RWPE1 (cell line): ENCODE measurements at places on chromosomes 11 and 22.

- no peak for DNase-seq
Observed at GRCh38 chr22:49867303-49868265, 13.9 kb downstream of the ZBED4 start.

DNA sequence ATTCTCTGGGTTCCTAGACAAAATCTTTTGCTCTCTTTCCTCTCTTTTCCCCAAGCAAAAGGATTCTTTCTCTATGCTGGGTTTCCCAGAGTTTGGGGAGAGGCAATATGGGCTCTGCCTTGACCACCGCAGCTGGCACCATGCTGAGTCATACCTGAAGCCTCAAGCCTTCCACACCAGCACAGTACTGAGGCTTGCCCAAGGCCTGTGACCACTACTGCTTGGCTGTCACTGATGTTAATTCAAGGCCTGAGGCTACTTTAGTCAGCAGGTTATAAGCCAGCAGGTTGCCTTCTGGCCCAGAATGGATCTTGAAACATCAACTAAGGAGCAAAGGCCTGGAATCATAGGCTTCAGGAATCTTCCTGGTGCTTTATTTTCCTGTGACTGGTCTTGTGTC is 185.3 kb downstream of the DYNC2H1 start:
- DNase-seq: no peak

GRCh38 chr22:22446517-22446916 is 62.0 kb downstream of the ZNF280B start:
- DNase-seq: no peak

- no peak for DNase-seq
Observed at GRCh38 chr11:69569306-69570200, 71.4 kb upstream of the CCND1 start.

DNA sequence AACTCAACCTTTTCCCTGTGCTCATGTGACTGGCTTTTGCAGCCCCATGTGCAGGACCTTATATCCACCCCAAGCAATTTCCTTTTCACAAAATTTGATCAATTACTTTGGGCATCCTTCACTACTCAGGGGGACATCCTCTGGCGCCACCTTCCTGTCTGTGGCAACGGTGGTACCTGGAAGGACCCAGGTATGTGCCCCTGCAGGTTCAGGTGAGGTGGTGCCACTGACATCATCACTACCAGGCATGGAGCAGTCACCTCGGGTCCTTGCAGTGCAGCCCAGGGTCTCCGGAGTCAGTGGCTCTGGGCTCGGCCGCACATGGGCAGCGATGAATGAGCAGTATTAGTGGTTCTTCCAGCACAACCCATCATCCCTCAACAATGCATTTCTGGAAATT is 37.7 kb upstream of the B3GAT1 start:
- DNase-seq: no peak

- DNase-seq: no peak
Observed at GRCh38 chr11:46846510-46846830, 390 bp upstream of the CKAP5 start.

- DNase-seq: peak; percentile 82
Observed at GRCh38 chr22:32644252-32645100, 157.0 kb upstream of the TIMP3 start.

DNA sequence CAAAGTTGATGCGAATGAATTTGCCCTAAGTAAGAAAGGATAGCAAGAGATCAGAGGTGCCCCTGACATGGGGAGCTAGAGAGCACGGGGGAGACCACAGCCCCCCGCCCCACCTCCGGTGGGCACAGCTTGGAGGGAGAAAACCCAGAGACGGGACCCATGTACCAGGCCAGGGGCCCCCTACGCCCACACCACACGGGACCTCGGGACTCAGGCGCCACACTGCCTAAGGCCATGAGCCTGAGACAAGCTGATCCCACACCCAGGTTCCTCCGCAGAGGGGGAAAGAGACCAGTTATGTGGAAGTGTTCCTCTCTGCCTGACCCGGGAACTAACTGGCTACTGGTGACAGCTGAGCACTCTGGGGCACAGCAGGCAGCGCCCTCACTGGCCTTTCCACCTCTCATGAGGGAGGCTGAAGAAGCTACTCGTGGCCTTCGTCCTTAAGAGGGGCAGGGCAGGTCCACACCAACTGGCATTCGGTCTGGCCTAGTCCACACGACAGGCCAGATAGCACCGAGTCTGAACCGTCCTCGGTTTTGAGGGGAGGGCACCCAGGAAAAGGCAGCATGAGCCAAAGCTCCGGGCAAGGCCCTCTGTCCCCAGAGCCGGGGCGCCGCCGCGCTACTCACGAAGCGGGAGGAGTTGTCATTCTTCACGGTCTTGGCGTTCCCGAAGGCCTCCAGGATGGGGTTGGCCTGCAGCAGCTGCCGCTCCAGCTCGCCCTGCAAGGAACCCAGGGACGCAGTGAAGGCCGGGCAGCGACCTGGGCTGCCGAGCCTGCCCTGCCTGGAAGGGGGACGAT is 65.8 kb downstream of the MYH9 start:
- no peak for DNase-seq

GRCh38 chr11:120208001-120208441 is 2.8 kb upstream of the OAF start:
- no peak for DNase-seq

- no peak for DNase-seq
Observed at GRCh38 chr11:125959511-125959910, 13.7 kb downstream of the VSIG10L2 start.

DNA sequence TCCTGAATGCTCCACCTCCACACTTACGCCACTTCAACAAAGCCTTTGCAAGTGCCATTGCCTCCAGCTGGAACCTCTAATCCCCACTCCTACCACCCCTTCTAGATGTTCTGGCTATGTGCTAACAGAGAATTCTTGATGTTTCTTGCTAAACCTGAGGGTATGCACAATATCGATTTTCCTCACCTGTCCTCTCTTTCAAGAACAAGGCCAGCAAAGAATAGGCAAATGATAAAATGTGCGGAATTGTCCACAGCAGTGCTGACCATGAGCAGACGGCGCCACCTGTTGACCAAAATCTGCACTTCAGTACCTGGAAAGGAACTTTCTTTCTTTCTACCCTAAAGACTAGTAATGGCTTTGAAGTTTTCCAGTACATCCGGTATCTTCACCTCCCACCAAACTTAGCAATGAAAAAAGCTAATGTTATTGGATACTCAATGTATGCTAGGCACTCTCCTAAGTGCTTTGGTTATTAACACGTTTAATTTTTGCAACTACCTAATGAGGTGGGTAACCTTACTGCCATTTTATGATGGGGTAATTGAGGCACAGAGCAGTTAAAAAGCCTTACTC is 3.4 kb downstream of the TIMM10 start:
- DNase-seq: no peak

DNA sequence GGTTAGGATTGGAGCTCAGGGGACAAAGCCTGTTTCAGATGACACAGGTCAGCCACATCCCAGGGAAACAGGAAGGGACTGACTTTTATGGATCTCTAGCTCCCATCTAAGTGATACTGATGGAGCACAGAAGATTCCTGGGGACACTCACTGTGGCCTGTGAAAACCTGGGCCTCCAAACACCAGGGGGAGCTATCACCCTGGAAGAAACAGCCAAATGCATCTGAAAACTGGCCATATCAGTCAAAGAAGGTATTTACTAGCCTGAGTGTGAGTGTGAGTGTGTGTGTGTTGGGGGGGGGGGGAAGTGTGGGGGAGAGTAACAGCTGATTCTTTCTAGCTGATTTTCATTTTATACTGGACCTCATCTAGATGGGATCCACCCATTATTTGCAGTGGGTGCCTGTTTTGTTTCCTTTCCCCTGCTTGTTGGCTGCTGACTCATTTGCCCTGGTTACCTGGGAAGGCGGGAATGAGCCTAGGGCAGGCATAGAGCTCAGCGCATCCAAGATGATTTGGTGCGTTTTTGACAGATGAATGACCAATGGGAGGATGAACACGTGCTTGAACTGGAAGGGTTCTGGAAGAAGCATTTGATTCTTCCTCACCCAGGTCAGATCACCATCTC is 284.0 kb downstream of the KIRREL3 start:
- no peak for DNase-seq

- no peak for DNase-seq
Observed at GRCh38 chr11:35153280-35153679, 14.3 kb downstream of the CD44 start.

DNA sequence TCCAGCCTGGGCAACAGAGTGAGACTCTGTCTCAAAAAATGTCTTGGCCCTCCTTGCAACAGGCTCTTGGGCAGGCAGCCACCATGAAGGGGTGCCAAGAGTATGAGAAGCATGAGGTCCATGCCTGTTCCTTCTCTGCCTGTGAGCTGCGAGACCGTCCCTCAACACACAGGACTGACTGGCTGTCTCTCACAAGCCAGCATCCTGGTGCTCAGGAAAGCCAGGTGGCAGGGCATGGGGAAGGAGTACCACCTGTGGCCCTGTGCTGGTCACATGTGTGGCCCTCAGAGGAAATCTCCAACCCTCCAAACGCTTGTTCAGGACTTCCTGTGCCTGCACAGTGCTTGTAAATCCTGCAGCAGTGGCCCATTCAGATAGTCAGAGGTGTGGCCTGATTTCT is 83.2 kb downstream of the ATXN10 start:
- no peak for DNase-seq

DNA sequence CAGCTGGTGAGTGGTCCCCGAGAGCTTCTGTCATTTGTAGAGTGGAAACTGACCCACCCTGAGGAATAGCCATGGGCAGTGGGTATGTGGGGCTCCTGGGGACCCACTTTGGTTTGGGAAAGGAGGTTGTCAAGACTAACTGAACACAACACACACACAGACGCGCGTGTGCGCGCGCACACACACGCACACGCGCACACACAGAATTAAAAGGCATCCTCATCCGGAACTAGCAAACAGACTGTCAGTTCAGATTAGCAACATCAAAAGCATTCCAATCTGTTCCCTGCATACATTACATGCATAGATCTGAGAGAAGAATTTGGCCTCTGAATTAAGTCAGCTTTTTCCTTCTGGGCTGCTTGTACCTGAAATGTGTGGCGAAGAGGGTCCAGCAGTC is 284.7 kb downstream of the ST3GAL4 start:
- no peak for DNase-seq

GRCh38 chr22:27134315-27134701 is 476.9 kb downstream of the MIAT start:
- DNase-seq: peak; percentile 91

- no peak for DNase-seq
Observed at GRCh38 chr11:127304634-127305033, 304.1 kb upstream of the KIRREL3 start.

- no peak for DNase-seq
Observed at GRCh38 chr11:788953-789940, 643 bp downstream of the CEND1 start.

- peak; percentile 93 for DNase-seq
Observed at GRCh38 chr11:130145975-130146776, 13.4 kb upstream of the ST14 start.

- no peak for DNase-seq
Observed at GRCh38 chr11:62652161-62653006, 718 bp downstream of the INTS5 start.

DNA sequence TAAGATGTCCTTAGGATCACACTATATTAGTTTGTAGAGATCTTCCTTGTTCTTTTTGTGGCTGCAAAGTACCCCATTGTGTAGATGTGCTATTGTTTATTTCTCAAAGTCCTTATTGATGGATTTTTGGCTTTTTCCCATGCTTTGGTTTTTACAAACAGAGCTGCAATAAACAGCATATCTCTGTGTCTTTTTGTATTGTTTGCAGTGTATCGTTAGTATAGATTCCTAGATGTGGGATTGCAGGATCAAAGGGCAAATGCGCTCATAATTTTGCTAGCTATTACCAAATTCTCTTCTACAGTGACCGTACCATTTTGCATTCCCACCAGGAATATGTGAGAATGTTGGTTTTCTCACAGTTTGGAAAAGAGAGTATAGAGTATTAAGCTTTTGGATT is 27.5 kb upstream of the FTH1 start:
- no peak for DNase-seq

GRCh38 chr11:33315822-33316221 is 58.6 kb downstream of the HIPK3 start:
- no peak for DNase-seq

GRCh38 chr22:35376728-35377472 is 4.0 kb upstream of the HMOX1 start:
- peak; percentile 84 for DNase-seq

GRCh38 chr22:32725369-32725988 is 76.0 kb upstream of the TIMP3 start:
- no peak for DNase-seq

DNA sequence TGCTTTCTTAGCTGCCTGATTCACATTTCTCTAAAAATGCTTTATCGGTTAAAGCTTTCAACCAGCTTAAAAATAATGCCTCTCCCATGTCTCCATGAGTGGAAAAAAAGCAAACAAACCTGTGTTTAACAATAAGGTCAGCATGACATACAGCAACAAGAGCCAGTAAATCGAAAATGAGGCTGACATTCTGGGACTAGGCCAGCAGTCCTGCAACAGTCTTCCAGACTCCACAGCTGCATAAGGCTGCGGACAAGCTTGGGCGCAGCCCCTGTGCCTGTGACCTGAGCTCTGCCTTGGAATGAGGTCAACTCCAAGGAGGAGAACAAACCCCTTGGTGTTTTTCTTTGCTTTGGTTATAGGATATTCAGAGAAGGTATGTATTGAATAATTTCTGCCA is 95.5 kb downstream of the PGR start:
- no peak for DNase-seq

DNA sequence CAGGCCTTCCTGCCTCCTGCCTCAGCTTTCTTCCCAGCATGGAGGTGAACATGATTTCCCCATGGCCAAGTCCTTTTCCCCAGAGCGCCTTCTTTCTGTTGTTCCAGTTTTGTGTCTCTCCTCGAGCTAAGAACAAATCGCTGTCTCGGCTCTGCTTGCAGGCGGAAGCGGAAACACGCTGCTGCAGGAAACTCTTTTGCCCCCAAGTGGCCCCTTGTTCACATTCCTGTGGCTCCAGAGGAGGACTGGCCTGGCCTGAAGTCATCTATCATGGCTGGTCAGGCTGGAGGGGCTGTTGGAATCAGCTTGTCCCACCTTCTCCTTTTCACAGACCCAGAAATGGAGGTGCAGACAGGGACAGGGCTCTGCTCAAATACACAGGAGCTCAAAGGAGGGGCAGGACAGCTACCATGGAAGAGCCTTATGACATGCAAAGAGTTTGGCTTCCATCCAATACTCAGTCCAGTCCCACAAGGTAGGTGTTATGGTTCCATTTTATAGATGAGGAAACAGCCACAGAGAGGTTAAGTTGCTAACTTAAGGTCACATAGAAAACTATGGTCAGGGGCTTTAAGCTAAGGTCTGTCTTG is 182.2 kb upstream of the SYT13 start:
- no peak for DNase-seq

GRCh38 chr22:17222503-17222902 is 3.3 kb upstream of the ADA2 start:
- DNase-seq: no peak

- DNase-seq: no peak
Observed at GRCh38 chr11:125078516-125079140, 15.5 kb downstream of the SLC37A2 start.

DNA sequence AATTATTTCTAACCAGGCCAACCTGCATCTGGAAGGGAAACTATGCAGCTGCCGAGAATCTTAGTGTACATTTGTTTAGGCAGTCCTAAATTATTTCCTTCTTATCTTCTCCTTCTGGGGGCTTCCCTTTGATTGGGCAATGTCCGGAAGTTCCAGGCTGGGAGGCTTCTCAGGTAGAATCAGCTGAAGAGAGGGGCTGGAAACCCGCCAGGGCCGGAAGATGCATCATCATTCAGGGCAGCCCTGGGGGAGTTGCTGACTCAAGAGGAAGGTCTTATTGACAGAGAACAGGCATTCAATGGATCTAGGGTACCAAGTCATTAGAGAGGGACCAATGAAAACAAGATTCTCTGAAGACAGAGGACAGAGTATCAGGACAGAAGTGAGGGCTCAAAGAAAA is 150.7 kb downstream of the BLID start:
- peak; percentile 65 for DNase-seq

- no peak for DNase-seq
Observed at GRCh38 chr11:7060868-7061267, 27.9 kb upstream of the RBMXL2 start.
